ENCODE measurements at places on chromosomes 5 and 9. TPM values are rescaled to one million over a fixed set of nuclear protein-coding genes. Genes with fewer than 3 reads are reported as not detected.

- no peak for DNase-seq
Measured at GRCh38 chr9:426264-426663, 211.6 kb downstream of the DOCK8 start.

DNA sequence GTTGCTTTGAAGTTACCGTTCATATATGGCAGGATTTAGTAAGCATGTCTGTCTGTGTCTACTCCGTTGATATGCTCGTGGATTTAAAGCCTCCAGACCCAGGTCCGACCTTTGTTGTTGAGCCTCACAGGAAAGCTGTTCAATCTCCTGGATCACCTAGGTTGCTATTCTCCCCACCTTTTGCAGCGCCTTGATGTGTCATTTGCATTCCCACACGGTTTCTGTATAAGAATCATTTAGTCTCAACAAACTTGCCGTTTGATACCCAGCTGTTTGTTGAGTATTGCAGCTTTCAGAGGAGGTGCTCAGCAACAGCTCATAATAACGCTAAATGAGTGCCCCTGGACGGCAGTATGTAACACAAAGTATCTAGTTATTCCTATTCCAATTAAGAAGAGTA is 1.2 kb upstream of the ADGRV1 start:
- no peak for DNase-seq

DNA sequence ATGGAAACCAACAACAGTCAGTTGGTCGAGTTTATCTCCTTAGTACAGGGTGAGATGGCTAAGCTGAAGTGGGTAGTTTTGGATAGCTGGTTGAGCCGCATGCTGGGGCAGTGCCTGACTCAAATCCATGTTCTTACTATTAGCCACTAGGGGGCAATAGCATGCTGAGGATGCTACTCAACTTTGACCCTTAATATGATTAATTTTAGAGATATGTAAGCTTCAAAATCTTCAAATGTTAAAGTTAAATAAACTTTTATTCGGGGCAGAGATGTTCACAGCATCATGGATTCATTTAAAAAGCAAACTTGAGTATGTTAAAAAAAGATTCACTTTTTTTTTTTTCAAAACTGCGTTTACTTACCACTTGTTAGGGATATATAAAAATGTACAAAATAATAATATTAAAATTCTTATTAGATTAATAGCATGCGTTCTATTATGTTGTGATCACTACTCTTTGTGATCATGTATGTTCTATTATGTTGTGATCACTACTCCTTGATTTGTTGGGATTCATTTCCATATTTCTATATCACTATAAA is 57.0 kb downstream of the C9orf153 start:
- DNase-seq: no peak

GRCh38 chr5:6601271-6601670 is 31.6 kb downstream of the NSUN2 start:
- no peak for DNase-seq

DNA sequence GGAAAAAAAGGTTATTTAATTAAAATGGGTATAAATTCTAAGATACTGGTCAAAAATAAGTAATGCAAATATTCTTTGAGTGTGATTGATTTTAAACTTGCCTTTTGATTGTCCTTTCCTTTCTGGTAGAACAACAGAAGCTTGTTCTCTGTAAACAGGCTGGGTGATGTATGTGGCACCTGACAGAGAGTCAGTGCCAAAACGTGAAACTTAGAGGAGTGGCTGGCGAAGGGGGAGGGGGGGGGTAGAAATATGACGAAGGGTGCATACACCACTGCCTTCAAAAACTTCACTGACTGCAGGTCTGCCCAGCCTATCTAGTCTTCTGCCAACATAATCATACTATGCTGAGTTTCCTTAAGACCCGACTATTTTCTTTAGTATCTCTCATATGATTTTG is 629.8 kb upstream of the SEMA6A start:
- no peak for DNase-seq

GRCh38 chr5:65923339-65923738 is 3.0 kb upstream of the ERBIN start:
- DNase-seq: no peak

- no peak for DNase-seq
Measured at GRCh38 chr5:151611127-151611775, 20.1 kb upstream of the FAT2 start.

DNA sequence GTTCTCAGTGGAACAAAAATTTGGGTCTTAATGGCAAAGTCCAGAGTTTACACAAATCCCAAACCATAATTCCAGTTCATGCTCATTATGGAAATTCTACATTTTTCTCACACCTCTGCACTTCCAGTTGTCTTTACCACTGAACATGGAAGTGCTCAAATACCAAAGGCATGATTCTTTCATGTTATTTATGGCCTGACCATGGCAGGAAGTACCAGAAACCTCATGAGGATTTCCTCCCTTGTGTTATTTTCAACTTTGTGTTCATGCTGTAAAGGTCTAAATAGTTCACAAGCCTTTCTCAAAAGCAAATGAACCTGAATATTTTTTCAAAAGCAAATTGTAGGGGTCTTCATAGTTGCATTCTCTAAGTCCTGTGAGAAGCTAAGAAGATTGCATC is 82.0 kb upstream of the ITGA1 start:
- no peak for DNase-seq

GRCh38 chr9:84493284-84493947 is 152.9 kb upstream of the SLC28A3 start:
- no peak for DNase-seq

- DNase-seq: no peak
Measured at GRCh38 chr9:137552022-137552768, 516 bp downstream of the MRPL41 start.

DNA sequence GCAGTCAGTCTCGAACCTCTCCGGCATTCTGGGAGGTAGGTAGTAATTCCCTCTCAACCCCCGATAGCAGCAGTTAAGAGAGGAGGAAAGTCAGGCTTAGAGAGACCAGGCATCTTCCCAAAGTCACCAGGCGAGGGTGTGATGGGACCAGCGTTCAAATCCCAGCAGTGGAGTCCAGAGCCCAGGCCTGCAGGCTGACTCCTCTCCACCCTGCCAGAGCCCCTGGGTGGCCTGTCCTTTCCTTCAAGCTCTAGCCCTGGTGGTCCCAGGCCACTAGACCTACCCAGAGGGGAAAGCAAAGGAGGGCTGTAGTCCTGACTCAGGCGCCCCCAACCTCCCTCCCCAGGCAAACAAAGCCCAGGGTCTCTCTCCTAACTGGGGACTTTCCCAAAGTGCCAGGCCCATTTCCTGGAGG is 4.2 kb upstream of the NR5A1 start:
- DNase-seq: no peak

DNA sequence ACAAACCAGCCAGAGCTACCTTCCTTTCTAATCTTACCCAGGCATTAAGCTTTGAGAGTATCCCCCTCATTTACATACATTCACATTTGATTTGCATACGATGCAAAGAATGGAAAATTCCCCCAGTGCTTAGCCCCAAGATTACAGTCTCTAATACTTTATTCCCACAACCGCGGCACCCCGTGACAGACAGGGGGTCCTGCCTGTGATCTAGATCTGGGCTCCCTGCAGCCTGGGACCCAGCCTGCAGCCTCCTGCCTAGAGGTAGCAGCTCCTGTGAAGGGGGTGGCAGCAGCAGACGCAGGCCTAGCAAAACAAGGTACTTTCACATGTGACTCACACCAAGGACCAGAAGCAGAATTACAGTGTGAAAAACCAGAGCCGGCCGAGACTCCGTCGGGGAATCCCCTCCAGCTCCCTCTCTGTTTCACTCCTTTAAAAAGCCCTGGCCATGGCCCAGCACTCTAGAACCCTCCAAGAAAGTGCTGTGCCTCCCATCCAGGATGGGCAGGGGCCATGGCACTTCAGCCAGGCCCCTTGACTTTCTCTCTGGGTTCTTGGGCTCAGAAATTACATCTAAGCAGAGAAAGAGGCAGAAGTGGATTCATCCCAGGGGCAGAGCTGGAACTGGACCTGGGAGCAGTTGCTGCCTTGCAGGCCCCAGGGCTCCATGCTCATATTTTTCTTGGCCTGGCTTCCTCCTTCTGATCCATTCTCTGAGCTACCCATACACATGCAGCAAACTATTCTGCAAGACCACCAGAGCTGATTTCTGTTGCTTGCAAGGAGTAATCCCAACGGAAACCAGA is 14.0 kb upstream of the TCF7 start:
- DNase-seq: no peak

DNA sequence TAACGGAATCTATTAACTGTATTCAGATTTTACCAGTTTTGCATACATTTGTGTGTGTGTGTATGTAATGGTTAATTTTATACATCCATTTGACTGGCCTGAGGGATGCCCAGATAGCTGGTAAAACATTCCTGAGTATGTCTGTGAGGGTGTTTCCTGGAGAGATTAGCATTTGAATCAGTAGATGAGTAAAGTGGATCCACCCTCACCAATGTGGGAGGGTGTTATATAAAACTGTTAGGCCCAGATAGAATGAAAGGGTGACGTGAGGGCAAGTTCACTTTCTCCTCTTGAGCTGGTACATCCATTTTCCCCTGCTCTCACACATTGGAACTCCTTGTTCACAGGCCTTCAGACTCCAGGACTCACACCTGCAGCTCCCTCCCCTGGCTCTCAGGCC is 88.7 kb downstream of the EMB start:
- no peak for DNase-seq

DNA sequence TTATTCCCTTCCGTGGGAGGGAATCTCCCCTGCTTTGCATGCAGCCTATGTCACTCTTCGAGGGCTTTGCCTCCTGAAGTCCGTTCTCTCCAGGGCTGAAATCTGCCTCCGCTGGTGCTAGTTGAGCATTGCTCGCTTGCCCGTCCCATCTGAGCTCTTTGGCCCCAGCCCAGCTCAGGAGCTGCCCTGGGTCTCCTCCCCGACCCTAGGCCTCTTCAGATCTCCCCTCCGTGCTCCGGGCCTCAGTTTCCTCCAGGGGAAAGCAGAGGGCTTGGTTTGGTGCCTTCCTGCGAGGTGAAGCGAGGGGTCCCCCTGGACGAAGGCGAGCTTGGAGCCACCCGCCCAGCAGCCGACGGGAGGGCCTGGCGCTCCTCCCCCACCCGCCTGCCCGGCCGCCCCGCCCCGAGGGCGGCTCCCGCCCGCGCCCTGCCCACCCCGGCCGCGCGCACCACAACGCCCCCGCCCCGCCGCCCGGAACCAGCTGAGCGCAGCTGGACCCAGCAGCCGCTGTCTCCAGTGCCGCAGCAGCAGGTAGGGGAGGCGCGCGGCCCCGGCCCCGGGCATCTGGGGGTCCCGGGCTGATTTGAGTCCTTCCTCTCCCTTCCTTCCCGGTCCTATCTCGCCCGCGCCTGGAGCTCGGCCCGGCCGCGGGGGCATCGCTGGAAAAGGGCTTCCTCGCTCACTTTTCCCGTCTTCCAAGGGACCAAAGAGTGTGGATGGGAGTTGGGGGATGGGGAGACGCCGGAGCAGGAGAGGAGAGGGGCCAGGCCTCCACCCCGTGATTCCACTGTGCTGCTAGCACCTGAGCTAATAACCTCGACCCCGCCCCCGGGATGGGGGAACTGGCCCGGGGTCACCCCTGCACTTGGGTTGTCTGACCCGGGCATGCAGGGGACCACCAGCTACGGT is at the start of gene GSN:
TSS of gene GSN (plus strand) at position 474 of the 909 bp plus-strand sequence. CDS start 33,810 bp downstream, outside the sequence.
- peak; percentile 86 for DNase-seq

- no peak for DNase-seq
Measured at GRCh38 chr5:171850324-171850947, 64.8 kb downstream of the SMIM23 start.

DNA sequence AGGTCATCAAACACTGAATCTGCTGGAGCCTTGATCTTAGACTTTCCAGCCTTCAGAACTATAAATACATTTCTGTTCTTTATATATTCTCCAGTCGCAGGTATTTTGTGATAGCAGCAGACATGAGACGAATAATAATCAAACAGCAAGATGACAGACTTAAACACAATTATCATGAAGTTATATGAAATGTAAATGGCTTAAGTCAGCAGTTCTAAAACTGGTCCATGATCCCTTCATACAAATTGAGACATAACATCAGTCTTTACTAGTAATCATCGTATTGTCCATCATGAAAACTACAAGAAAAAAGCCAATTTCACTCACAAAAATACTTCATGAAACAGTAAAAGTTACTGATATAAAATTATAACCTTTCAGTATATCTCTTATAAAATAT is 101.8 kb downstream of the ZDHHC21 start:
- DNase-seq: no peak

DNA sequence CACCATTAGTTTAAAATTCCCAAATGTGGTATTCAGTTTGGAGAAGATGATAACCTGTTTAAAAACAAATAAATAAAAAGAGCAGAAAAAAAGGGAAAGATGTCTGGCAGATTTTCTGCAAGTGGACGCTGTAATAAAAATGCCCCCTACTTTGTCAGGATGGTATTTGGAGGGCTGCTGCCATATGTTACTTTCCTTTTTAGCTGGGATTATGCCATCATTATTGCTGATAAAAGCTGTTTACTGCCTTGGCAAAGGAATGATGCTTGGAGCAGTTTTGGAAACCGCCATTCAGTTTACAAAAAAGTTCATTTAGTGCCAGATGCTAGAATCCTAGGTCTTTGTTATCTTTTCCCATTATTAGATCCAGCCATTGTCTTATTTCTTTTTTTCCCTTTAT is 104.8 kb downstream of the PBX3 start:
- DNase-seq: no peak

GRCh38 chr5:6280425-6281100 is 97.8 kb downstream of the MED10 start:
- no peak for DNase-seq

DNA sequence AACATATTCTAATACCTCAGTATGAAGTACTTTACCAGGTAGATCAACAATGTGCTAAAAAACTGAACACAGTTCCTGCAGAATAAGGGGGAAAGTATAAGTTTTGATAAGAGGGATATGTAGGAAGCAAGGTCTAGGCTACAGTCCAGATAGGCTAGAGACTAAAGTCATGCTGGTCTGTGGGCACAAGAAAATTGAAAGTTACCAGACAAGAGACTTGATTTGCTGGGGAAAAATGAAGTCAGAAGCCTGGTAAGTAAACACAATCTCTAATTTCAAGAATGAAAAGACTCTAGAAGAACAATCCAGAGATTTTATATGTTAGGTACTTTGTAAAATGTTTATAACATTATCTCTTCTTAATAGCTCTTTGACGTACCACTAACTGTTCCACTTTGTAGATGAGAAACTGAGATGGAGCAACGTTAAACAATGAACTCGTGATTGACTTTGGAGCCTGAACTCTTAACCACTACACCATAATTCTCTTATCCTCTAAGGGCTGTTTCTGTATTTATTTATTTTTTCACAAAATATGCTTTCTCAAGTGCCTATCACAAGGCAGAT is 19.5 kb downstream of the ADAMTS6 start:
- DNase-seq: no peak

- no peak for DNase-seq
Measured at GRCh38 chr5:179762079-179762780, 29.6 kb downstream of the MAML1 start.

GRCh38 chr9:98006127-98006796 is 23.1 kb downstream of the ANP32B start:
- DNase-seq: no peak

AK3 gene
- total RNA-seq: 91.1 TPM

LEAP2 gene
- 1.3 TPM for total RNA-seq

EGFLAM gene
- total RNA-seq: 9.9 TPM

ARAP3 gene
- 10.1 TPM for total RNA-seq

TXNDC8 gene
- not detected for total RNA-seq

SLC45A2 gene
- 0.15 TPM for total RNA-seq

ANKRD34B gene
- total RNA-seq: 0.06 TPM

C5orf52 gene
- total RNA-seq: not detected

PRDM12 gene
- total RNA-seq: not detected

CBY3 gene
- total RNA-seq: not detected

Data from left cardiac atrium (tissue), 4 donors.